ENCODE measurements at places on chromosomes 5 and 9. TPM values are rescaled to one million over a fixed set of nuclear protein-coding genes. Genes with fewer than 3 reads are reported as not detected.

DNA sequence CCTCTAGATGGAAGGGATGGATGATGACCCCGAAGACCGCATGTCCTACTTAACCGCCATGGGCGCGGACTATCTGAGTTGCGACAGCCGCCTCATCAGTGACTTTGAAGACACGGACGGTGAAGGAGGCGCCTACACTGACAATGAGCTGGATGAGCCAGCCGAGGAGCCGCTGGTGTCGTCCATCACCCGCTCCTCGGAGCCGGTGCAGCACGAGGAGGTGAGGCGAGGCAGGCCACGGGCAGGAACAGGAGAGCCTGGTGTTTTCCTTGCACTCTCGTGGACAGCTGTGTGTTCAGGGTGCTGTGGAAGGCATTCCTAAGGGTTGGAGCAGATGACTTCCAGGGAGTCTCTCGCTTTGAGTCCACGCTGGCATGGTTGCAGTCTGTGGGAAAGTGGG, 73.9 kb downstream of the TJP2 start:
- no peak for DNase-seq

DNA sequence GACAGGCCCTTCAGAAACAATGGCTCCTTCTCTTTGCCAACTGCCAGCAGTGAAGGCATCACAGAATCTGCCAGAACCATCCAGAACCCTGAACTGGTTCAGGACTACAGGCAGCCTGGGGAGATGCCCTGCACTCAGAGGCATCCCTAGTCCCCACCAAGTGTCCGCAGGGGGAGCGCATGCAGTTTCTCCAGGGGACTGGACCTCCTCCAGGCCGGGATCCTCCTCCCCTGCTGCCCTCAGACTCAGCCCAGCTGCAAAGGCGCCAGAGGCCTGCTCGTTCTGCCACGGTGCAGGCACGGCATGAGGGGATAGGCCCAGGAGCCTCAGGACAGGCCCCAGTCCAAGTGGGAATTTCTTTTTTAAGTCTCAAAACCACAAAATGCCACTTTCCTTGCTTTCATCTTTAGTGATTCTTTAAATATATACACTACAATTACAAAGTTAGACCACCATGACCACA, 72.0 kb downstream of the SEMA4D start:
- DNase-seq, result peak; percentile 56

DNA sequence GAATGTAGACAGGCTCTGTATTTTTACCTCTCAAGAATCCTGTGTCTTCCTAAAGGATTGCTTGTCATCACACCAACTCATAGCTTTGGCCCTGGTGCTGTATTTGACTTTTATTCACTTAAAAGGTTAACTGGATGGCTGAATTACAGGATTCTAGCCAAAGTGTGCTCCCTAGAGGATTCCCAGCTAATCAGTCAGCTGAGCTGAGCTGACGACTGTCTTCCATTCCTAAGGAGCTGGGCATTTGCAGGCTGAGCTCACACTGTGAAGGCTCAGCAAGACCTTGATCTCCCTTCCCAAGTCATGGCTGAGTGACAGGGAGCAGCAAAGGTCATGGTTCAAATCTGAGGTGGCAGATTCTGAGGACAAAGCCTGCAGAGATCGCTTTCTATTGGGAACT, 59.0 kb upstream of the PALM2AKAP2 start:
- no peak for DNase-seq

- no peak for DNase-seq
These were observed 54.9 kb downstream of the NDST1 start for GRCh38 chr5:150562832-150563231.

Gene AK6
- 28.5 TPM for total RNA-seq

Gene ECPAS
- total RNA-seq, result 102 TPM

Gene UBTD2
- 22.2 TPM for total RNA-seq
